ENCODE measurements at places on chromosomes 4 and X. TPM values are rescaled to one million over a fixed set of nuclear protein-coding genes. Genes with fewer than 3 reads are reported as not detected.

DNA sequence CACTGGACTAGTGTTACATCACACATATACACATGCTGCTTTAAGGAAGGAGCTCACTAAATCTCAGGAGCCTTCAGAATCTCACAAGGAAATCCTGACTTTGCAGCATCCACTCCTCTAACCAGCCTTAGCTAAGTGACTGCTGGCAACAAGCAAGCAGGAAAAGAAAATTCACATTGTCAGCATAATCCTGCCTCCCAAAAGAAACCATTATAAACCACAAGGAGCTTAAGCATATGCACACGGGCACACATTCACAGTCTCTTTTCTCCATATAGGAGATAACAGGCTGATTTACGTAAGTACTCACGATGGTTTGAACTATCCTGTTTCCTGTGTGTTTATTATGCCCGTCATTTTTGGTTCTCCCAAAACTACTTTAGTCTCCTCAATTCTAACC is 136.3 kb downstream of the TMEM144 start:
- no peaks in the 10 kb centered on the region for H3K36me3 ChIP-seq
- no peaks in the 10 kb centered on the region for H3K4me1 ChIP-seq
- H3K27ac ChIP-seq = no peak overlapping the region
- DNase-seq = no peak

DNA sequence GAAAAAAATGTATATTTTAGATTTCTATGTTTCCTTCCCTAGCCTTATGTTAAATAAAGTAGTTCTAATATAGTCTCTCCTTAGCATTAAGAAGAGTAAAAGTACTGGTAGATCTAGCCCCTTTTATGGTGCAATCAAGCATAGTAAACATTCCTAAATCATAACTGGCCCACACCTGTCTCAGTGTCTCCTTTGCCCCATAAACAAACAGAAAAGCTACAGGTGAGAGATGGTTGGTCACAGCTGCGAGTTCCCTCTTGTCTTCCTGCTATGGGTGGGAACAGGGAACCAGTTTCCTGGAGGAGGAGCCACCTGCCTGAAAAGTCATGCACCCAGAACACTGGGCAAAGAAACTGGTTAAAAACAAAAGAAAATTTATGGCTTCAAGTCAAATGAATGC is 16.6 kb downstream of the SOWAHB start:
- H3K27me3 ChIP-seq = no peaks in the 10 kb centered on the region
- H3K4me1 ChIP-seq = no peaks in the 10 kb centered on the region
- no peak overlapping the region for H3K4me3 ChIP-seq
- DNase-seq = no peak
- no peak overlapping the region for H3K27ac ChIP-seq
- H3K36me3 ChIP-seq = no peaks in the 10 kb centered on the region

MAGEB2 gene
- 0.16 TPM for total RNA-seq

BMP3 gene
- total RNA-seq = 0.28 TPM
